Activated CD4-positive, alpha-beta T cell treated with anti-CD3 and anti-CD28 coated beads for 36 hours (primary cell): ENCODE measurements at places on chromosomes 7 and 10. TPM values are rescaled to one million over a fixed set of nuclear protein-coding genes. Genes with fewer than 3 reads are reported as not detected.

- H3K27ac ChIP-seq, result no peak overlapping the region
- H3K4me1 ChIP-seq, result no peaks in the 10 kb centered on the region
- H3K27me3 ChIP-seq, result peaks cover 5% of the 10 kb centered on the region
- H3K36me3 ChIP-seq, result no peaks in the 10 kb centered on the region
Measured at GRCh38 chr7:155567646-155568332, 21.4 kb upstream of the CNPY1 start.

DNA sequence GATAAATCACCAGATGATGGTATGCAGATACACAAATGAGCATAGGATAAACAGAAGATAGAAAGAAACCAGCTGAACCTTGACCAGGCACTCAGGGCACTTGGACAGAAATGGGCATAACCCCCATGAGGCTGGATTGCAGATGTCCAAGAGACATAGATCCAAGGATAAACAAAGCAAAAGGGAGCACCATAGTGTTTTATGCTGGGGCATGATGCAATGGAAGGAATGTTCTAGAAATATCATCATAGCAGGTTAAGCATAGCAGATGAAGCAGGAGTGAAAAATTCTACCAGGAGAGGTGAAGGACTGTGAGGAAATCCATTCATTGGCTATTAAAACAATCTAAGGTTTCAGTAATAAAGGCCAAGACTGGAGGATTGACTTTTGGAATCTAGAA, 70.5 kb upstream of the TES start:
- DNase-seq, result no peak
- no peaks in the 10 kb centered on the region for H3K27me3 ChIP-seq
- H3K27ac ChIP-seq, result no peak overlapping the region

- H3K27ac ChIP-seq, result no peak overlapping the region
- H3K27me3 ChIP-seq, result no peaks in the 10 kb centered on the region
- no peaks in the 10 kb centered on the region for H3K36me3 ChIP-seq
- no peak overlapping the region for H3K4me3 ChIP-seq
- no peaks in the 10 kb centered on the region for H3K4me1 ChIP-seq
- DNase-seq, result no peak
Measured at GRCh38 chr10:59107147-59107546, 69.3 kb upstream of the PHYHIPL start.

GRCh38 chr10:75592791-75593643, 161.6 kb downstream of the LRMDA start:
- no peaks in the 10 kb centered on the region for H3K36me3 ChIP-seq
- no peak for DNase-seq
- H3K4me3 ChIP-seq, result no peak overlapping the region
- peaks cover 9% of the 10 kb centered on the region for H3K27me3 ChIP-seq

DNA sequence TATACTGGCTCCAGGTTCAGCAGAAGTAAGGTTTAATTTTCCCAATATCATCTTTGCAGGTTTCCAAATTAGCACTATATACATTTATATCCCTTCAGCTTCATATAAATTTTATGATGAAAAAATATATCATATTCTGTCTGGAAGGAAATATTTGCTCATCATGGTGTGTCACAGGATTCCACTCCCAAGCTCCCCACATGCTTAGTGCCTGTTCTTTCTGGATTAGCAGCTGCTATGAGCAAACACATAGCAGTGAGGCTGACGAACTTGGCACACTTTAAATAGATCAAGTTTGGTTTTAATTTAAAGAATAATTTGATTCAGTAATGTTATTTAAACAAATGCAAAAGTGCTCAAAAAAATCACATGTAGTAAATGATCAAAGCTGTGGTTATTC, 251.9 kb downstream of the AGMO start:
- no peak overlapping the region for H3K27ac ChIP-seq
- H3K4me1 ChIP-seq, result no peaks in the 10 kb centered on the region
- no peak for DNase-seq
- no peak overlapping the region for H3K4me3 ChIP-seq

DNA sequence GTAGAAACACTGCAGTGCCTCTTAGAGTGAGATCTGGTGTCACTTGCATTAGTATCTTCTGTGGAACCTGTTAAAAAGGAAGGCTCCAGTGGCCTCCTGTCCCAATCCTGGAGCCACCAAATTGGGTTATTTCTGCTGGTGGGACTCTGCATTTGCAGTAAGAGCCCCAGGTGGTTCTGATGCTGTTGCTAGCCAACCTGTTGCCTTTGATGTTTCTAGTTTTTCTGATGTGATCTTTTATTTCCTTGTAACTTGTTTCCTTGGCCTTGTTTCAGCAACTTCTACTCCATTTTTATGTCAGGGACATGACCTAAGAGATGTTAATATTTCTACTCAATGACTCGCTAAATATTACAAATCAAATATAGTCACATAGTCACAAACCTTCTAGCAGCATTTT, 12.5 kb upstream of the STN1 start:
- no peak overlapping the region for H3K4me3 ChIP-seq
- no peak for DNase-seq
- H3K27me3 ChIP-seq, result no peaks in the 10 kb centered on the region
- H3K27ac ChIP-seq, result no peak overlapping the region

DNA sequence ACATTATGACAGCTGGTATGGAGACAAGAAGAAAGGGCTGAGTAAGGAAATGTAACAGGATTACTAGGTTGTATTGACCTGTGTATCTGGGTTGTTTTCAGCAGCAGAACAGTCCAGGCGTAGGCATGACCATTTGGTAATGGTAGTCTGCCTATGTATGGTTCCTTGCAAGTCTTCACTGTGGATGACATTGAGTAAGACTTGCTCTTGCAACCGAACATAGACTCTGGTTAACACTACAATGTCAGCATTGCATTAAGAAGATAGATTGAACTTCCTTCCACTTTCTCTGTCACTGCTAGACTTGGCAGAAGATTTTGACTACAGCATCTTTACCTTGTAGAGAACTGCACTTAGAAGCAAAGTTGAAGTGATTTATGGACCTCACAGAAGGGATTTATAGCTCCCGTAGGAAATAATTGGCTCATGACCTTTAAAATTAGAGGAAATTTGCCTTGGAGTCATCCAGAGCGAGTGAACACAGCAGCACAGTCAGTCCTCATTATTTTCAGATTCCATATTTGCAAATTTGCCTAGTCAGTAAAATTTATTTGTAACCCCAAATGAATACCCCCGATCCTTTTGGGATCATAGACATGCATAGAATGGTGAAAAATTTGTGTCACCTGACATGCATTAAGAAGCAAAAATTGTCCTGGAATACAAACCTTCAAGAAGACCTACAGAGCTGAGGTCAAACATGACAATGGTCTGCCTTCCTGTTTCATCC, 79.6 kb upstream of the STRIP2 start:
- H3K4me1 ChIP-seq, result peaks cover 4% of the 10 kb centered on the region
- H3K36me3 ChIP-seq, result no peaks in the 10 kb centered on the region
- H3K4me3 ChIP-seq, result no peak overlapping the region

DNA sequence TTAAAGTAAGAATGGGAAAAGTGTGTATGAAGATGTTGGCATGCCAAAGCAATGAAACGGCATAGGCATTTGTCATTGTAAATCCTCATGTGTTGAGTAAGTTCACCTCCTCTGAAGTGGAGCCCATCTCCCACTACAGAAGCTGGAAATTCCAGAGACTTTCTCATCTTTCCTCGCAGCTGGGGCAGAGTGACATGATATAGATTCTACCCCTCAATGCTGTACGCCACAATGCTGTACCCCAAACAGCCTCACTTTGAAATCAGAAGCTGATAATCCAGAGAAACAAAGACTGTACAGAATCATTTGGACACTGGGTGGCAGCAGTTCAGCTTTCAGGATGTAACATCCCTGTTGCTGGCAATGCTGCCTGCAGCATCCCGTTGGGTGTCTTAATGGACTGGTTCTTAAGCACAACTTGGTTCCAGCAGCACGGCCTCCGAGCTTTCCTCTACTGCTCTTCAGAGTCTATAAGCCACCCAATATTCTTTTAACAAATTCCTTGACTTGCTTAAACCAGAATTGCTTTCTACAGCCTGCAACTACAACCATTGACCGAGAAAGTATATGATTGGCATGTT, 18.8 kb downstream of the ZC3HAV1L start:
- no peaks in the 10 kb centered on the region for H3K36me3 ChIP-seq
- peaks cover 4% of the 10 kb centered on the region for H3K27me3 ChIP-seq
- no peak overlapping the region for H3K4me3 ChIP-seq
- H3K27ac ChIP-seq, result no peak overlapping the region

DNA sequence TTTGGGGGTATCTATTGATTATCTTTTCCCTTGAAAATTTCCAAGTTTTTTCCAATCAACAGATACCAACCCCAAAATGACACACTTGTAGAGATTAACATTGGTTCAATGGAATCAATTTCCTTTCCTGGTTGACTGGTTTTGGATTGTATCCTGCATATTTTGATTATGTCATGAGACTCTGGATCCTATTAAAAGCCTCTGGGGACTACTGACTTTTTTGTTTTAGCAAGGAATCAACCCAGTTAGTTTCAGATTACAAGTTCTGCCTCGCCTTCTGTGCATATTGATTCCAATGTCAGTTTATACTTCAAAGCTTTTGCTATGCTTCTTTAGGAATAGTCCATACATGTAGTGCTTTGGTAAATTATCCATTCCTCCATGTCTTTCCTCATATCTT, 29.2 kb downstream of the COPG2 start:
- no peak for DNase-seq
- peaks cover 17% of the 10 kb centered on the region for H3K4me1 ChIP-seq
- H3K4me3 ChIP-seq, result no peak overlapping the region
- no peak overlapping the region for H3K27ac ChIP-seq
- H3K36me3 ChIP-seq, result peaks cover 38% of the 10 kb centered on the region

GRCh38 chr7:51517187-51517586, 200.6 kb upstream of the COBL start:
- DNase-seq, result no peak
- no peak overlapping the region for H3K27ac ChIP-seq
- H3K27me3 ChIP-seq, result no peaks in the 10 kb centered on the region
- no peaks in the 10 kb centered on the region for H3K36me3 ChIP-seq
- H3K4me1 ChIP-seq, result no peaks in the 10 kb centered on the region
- H3K4me3 ChIP-seq, result no peak overlapping the region

DNA sequence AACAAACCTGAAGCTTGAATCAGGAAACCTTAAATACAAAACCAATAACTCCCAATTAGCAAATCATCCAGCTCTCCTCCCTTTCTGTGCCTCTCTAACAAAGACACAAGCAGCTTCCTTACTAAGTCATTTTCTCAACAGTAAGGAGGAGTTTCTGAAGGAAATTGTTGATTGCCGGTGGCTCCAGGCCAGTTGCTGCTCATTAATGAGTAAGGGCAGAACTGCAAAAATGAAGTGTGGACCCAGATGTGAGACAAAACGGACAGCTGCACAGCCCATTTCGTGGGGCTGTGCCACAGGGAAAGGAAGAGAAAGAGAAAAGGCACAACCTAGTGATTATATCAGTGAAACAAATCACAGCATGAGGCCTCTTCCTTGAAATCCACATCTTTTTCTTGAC, 42.8 kb upstream of the RHOBTB1 start:
- DNase-seq, result no peak
- H3K4me3 ChIP-seq, result no peak overlapping the region
- H3K4me1 ChIP-seq, result peaks cover 2% of the 10 kb centered on the region
- peaks cover 12% of the 10 kb centered on the region for H3K27me3 ChIP-seq
- H3K27ac ChIP-seq, result no peak overlapping the region

- H3K27ac ChIP-seq, result peak overlapping the region; percentile 24
- no peaks in the 10 kb centered on the region for H3K27me3 ChIP-seq
- DNase-seq, result no peak
- peaks cover 6% of the 10 kb centered on the region for H3K4me1 ChIP-seq
- peaks cover 3% of the 10 kb centered on the region for H3K36me3 ChIP-seq
Measured at GRCh38 chr10:70112071-70112470, 20.6 kb downstream of the AIFM2 start.

- H3K4me1 ChIP-seq, result peaks cover 3% of the 10 kb centered on the region
- no peak overlapping the region for H3K27ac ChIP-seq
- no peak for DNase-seq
- H3K36me3 ChIP-seq, result no peaks in the 10 kb centered on the region
Measured at GRCh38 chr10:24568042-24568441, 155.6 kb downstream of the ARHGAP21 start.

GRCh38 chr10:113788604-113789083, 37.2 kb downstream of the PLEKHS1 start:
- no peaks in the 10 kb centered on the region for H3K4me1 ChIP-seq
- no peak overlapping the region for H3K4me3 ChIP-seq
- H3K27me3 ChIP-seq, result peaks cover 13% of the 10 kb centered on the region
- H3K36me3 ChIP-seq, result no peaks in the 10 kb centered on the region
- no peak for DNase-seq
- H3K27ac ChIP-seq, result no peak overlapping the region

DNA sequence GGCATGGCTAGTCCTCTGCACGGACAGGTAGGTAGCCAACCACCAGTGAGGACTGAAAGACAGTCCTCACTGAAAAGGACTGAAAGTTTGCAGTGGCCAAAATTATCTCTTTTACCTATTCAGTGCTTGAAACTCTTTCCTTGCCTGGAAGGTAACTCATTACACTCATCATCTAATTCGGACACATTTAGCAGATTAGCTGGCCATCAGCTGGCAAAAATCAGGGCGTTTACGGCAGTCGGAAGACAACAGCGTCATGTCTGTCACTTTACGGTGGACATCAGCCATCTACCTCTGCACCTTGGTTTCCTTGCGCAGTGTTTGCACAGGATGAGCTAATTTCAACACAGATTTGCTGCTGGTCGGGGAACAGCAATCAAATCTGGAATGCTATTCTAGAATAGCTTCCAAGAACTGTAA, 740 bp downstream of the ANXA7 start:
- peaks cover 3% of the 10 kb centered on the region for H3K27me3 ChIP-seq
- H3K4me3 ChIP-seq, result peak overlapping the region; percentile 94
- peaks cover 18% of the 10 kb centered on the region for H3K36me3 ChIP-seq
- DNase-seq, result peak; percentile 63
- peaks cover 53% of the 10 kb centered on the region for H3K4me1 ChIP-seq
- peak overlapping the region; percentile 93 for H3K27ac ChIP-seq

Gene EN2
- not detected for total RNA-seq

Gene HTR5A
- not detected for total RNA-seq

Gene ALOX5
- 0.21 TPM for total RNA-seq

Gene NYAP1
- total RNA-seq, result 0.56 TPM

Gene LRRC61
- 17.4 TPM for total RNA-seq

Gene NPSR1
- not detected for total RNA-seq

Gene OR2A12
- not detected for total RNA-seq

Gene MGMT
- total RNA-seq, result 22.8 TPM

Gene TWNK
- total RNA-seq, result 13.8 TPM

Gene HYAL4
- total RNA-seq, result not detected
